ENCODE measurements at places on chromosomes 5 and 9.

- DNase-seq = no peak
These were observed 59.0 kb downstream of the TLE4 start for GRCh38 chr9:79630521-79631403.

DNA sequence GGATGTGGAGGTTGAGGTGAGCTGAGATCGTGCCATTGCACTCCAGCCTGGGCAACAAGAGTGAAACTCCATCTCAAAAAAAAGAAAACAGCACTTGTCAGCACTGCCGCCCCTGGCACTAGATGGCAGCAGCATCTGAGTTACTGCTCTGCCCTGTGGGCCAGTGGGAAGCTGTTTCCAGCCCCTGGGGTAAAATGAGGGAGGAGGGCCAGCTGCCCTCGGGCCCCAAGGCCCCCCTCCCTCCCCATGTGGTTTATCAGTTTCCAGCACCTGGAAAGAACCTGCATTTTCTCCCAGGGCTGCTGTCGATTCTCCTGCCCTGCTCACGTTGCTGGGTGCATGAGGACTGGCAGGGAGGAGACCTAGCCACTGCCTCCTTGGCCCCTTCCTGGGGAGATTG is 13.2 kb upstream of the CEL start:
- peak; percentile 42 for DNase-seq

DNA sequence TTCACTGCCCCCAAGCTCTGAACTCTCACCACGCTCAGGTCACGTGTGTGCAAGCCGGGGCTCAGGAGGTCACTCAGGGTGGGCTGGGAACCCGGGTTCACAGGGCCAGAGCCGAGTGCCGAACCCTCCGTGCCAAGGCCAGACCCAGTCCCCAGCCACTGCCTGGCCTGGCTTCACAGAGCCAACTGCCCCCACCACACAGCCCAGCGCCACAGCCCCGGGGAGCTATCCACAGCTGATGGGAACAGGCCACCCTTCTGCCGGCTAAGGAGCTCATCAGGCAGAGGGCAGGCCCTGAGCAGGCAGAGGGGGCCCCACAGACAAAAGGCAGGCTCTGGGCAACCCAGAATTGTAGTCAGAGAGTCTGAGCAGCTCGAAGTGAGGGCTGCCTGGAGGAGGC is 117.0 kb downstream of the VAV2 start:
- DNase-seq = no peak

- peak; percentile 75 for DNase-seq
These were observed 53.4 kb upstream of the ALDH1B1 start for GRCh38 chr9:38339087-38339486.

DNA sequence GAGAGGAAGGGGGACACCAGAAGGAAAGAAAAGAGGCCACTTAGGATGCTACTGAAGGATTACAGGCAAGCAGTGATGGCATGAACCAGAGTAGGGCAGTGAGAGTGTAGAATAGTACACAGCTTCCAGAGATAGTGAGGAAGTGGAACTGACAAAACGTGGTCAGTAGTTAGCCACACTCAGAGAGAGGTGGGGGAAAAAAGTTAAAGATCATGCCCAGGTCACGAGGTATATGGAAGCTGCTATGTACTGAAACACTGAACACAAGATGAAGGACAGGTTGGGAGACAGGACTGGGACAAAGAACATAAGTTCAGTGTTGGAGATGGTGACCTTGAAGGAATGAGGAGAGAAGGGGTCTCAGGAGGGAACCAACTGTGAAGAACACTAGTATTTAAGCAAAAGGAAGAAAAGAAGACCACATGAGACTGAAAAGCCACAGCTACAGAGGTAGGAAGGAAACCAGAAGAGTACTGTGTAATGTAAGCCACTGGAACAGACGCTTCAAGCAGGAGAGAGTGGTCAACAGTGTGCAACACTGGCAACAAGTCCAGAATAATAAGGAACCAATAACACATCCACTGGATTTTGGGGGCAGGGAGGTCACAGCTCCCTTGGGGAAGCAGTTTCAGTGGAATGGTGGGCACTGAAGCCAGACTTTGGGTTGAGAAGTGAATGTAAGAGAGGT is 45.5 kb downstream of the ELL2 start:
- no peak for DNase-seq

DNA sequence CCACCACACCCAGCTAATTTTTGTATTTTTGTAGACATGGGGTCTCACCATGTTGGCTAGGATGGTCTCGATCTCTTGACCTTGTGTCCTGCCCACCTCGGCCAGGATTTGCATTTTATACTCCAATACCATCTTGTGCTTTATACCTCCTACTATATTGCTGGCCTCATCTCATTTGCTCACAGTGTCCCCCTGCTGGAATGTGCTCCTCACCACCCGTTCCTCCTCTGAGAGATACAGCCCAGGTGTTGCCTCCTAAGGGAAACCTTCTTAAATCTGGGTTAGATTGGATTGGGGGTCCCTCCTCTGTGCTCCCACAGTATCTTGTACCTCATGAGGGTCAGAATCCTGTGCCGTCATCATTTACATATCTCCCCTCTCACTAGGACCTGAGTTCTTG is 131.7 kb downstream of the PAPPA start:
- no peak for DNase-seq

- DNase-seq = no peak
These were observed 51.8 kb downstream of the DUSP1 start for GRCh38 chr5:172719211-172719610.

GRCh38 chr5:40521108-40521785 is 158.5 kb upstream of the PTGER4 start:
- DNase-seq = no peak

- DNase-seq = peak; percentile 8
These were observed 45.4 kb downstream of the SPATA31C2 start for GRCh38 chr9:88092797-88093331.

DNA sequence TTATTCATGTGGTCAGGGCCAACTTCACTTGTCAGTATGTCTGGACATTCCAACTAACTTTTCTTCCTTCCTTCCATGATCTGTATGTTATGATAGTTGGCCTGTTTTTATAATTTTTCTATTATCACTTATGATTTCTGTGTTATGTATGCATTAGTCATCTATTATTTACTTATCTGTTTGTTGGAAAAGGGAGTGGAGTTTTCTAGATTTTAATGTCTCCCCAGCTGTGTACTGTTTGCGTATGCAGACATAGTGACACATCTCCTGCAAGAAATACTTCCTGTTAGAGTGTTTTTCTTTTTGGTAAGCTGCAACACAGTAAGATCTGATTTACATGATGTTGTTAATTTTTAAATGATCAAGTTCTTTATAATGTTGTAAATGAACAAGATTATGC is 8.7 kb upstream of the INSYN2B start:
- DNase-seq = no peak

DNA sequence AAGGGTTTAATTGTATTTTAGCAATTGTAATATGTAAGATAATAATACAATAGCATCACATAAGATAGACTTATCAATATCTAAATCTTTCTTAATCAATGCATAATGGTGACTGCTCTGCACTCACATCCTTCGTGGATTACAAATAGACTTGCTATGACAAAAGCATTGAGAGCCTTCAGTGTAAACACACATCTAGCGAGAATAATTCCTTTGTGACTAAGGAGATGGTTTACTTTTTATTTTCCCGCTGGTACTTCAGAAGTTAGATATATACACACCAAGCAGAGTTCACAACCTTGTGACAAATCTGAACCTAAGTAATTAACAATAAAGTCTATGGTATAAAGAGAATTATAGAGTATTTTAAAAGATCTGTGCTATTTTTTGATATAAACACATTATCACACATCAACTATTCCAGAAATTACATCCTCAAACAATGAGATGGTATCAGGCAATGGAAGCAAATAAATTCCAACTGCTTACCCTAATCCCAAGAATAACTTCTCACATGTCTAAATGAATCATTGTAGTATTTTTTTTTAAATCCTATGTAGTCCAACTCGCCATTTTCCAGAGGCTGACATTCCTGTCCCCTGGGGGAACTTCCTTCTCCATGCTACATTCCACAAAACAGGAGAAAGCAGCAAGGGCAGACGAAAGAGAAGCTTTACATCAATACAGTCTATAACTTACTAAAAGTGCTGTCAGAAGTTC is 51.2 kb downstream of the MAPKAP1 start:
- no peak for DNase-seq

DNA sequence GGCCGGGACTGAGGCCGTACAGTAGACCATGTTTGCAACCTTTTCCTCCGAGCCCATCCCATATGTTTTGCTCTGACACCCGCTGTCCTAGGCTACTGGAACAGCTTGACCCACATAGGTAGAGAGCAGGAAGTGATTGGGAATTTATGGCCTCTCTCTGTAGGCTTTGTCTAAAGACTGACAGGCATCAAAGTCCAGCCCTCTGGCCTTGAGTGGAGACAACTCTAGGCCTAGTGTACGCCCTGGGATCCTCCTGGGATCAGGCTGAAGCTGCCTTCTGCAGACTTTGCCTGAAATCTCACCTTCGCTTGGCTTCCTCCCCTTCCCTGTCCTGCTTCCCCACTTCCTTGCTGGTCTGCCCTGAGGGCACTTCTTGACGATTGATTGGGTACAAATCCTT is 13.6 kb upstream of the AKNA start:
- DNase-seq = no peak

DNA sequence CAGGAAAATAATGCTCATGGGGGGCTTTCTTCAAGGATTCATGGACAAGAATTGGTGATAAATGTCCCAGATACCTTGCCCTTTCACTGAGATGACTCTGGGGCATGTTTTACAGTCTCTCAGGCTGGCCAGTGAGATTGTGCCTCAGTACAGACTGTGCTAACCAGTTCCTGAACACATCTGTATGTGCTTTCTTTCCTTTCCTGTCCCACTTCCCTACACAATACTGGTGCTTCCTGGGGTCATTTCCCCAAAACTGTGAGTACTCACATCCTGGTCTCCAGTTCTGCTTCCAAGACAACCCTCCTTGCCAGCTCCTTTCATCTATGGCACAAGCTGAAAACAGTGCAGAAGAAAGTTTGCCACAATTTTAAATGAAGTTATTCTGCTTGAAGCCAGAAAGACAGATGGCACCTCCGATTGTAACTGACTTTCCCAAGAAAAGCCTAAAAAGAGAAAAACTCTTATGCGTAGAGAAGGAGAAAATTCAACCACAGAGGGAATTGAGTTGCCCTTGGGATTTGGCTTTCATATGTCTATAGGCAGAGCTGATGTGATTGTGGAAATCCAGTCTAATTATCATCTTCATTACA is 134.7 kb downstream of the DRD1 start:
- DNase-seq = no peak

DNA sequence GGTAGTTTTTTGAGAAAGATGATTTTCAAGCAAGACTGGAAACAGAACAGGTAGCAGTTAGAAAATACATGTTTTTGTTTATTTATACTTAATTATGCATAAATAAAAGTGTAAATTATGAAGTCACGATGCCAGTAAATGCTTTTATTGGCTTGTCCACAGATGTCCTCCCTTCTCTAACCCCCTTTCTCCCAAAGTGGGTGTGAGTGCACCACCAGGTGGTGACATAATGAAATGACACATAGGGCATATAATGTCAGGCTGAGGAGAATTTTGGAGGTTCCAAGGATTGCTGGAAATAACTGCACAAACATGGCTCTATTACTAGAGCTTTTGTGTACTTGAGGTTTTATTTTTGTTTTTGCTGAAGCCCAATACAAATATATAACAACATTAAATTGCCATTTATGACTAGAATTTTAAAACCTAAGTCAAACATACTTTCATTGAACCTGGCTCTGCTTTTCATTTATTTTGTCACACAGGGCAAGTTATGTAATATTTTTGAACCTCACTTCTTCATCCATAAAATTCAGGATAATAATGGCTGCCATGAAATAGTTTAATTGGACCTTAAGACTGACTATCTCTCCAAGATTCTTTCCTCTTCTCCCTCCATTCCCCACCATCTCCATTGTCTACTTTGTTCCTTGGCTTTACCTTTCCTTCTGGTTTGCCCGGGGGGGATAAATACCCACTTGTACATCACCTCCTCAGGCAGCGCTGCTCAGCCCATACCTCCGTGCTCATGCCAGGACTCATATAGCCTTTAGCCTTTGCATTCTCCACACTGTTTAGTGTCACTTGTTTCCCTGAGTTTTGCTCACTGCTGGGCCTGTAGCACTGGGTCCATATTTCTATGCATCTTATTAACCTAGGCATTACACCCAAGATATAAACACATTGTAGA is 168.8 kb downstream of the PDE4D start:
- no peak for DNase-seq

- no peak for DNase-seq
These were observed 32.3 kb downstream of the ADAMTSL2 start for GRCh38 chr9:133566817-133567216.

DNA sequence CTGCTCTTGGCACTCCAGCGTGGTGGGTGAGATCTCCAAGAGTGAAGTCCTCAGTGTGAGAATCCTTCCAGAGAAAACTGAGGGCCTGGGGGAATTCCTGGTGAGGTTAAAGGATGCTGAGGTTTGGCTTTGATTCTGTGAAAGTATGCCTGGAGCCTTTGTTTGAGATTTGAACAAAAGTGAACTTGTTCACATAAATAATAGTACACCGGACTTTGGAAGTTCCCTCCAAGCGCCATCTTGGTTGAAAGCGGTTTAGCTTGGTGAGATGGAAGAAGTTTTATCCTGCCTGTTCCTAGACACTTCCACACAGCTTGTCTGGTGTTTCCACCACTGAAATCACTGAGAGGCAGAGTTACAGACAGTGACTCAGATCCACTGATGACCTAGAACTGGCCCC is 286.4 kb downstream of the NTRK2 start:
- no peak for DNase-seq

- DNase-seq = no peak
These were observed 444.7 kb downstream of the PLK2 start for GRCh38 chr5:58015175-58015574.

GRCh38 chr9:79395755-79396154 is 176.0 kb upstream of the TLE4 start:
- no peak for DNase-seq

DNA sequence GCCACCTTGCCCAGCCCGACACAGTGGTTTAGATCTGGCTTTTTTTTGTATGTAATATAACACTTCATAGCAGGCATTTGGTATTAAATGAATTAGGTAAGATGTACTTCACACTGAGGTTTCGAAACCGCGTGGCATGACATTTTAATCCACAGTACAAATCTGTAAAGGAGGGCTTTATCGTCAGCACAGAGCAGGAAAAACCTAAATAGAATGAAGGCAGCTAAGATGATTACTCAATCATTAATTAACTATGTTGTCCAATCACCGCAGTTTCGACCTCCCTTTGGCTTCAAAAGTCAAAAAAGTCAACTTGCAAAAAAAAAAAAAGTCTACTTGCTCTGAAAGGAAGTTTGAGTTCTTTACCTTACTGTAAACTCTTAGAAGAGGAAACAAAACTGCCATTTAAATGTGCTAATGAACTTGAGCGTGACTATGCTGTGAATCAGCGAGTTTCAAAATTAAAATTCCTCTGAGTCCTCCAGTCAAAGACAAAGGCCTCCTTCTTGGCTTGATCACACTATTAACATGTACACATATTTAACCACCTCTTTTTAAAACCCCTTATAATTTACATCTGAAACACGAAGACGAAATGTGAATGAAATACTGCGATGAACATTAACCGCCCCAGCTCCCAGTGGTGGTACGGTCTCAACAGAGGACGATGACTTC is 698 bp upstream of the SEC24A start:
- DNase-seq = peak; percentile 40
